ENCODE measurements at places on chromosomes 5 and 9. TPM values are rescaled to one million over a fixed set of nuclear protein-coding genes. Genes with fewer than 3 reads are reported as not detected.

DNA sequence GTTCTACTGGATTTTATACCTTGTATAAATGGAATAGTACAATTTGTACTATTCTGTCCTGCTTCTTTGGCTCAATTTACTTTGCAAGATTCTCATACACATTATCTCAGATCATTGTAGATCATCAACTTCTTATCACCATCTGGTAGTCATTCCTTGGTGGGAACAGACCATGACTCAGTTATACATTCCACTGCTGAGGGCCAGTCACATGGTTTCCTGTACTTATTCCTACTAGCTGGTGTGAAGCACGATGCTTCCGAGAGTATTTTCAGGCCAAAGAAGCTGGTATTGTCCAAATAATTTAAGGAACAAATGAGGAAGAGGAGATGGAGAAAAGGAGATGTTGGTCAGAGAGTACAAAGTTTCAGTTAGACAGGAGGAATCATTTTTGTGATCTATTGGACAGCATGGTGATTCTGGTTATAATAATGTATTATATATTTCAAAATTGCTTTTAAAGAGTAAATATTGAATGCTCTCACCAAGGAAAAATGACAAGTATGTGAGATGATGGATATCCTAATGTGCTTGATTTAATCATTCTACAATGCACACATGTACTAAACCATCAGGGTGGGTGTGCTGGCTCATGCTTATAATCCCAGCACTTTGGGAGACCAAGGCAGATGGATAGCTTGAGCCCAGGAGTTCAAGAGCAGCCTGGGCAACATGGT is 124.1 kb downstream of the SYK start:
- no peak for DNase-seq

DNA sequence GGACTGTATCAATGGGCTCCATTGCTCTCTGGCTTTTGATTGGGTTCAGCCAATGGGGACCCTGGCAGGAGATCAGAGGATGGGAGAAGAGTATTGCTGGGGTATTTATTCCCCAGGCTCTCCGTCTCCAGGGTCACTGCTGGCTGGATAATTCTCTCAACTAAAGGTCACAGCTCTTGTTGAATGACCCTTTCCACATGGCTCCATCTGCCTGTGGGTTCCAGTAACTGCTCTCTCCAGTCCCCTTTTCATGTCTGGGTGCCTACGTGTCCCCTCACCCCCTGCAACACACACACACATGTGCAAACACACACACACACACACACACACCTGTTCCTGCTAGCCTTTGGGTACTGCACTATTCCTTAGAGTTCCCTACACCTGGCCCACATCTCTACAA is 53.9 kb upstream of the RIC1 start:
- DNase-seq: no peak

GRCh38 chr5:65790371-65791163 is 68.6 kb downstream of the NLN start:
- no peak for DNase-seq

- no peak for DNase-seq
Measured at GRCh38 chr5:34817558-34818351, 21.2 kb upstream of the TTC23L start.

DNA sequence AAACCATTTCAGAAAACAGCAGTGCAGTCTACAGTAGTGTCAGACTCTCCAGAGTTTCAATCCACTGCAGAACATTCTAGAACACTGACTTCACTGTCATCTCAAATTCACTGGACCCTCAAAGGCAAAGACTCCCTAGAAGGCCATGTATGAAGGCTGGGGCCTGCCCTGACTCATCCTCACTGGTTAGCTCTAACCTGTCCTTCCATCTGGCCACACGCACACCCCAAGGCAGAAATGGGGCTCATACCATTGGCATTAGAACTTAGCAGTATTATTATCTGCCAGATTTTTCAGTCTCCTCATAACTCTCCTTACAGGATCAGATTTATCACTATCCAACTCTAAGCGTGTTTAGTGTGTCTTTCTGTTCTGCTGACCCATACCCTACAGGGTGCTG is 20.4 kb downstream of the S1PR3 start:
- DNase-seq: no peak

GRCh38 chr5:170751631-170752030 is 31.9 kb upstream of the GABRP start:
- DNase-seq: no peak

- DNase-seq: no peak
Measured at GRCh38 chr9:122040561-122041242, 52.4 kb downstream of the TTLL11 start.

The FCN2 gene
- total RNA-seq: not detected

The PCDHA13 gene
- 1.1 TPM for total RNA-seq

The STX17 gene
- total RNA-seq: 16.3 TPM

All from H1 (cell line).